T-helper 1 cell (primary cell): ENCODE measurements at places on chromosomes 2 and 18.
A peak's percentile ranks its signal among the peaks of the same experiment; 100 is the strongest.

DNA sequence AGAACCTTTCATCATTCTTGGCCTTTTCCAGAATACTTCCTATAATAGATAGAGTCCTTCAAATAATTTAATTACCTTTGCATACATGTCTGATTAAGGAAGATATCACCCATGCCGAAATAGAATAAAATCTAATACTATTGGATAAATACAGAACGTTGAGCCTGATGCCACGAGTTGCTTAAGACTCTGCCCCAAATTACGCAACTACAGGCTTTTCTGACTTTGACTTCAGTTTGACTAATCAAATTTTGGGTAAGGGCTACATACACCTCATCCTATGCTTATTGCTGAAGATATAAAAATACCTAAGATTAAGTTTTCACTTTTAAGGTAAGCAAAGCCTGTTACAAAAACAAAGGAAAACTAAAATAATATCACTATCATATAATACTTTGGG lies 1065.1 kb upstream of the NRXN1 start:
- no peak for DNase-seq

DNA sequence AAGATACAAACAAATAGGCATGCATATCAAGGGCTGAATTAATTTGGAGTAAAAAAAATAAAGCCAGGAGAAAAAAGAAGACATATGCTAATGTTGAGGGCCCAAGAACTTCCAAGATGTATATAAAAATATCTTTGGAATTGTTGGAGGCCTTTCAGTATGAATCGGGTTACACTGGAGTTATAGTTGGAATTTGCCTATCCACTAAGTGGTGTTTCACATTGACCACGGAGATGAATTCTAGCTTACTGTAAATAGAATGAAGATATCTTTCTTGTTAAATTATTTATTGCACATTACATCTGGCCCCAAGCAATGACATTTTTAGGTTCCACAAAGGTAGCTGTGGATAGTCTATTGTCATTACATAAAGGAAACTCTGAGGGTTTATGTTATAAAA lies 38.5 kb upstream of the TRIB2 start:
- DNase-seq, result no peak

DNA sequence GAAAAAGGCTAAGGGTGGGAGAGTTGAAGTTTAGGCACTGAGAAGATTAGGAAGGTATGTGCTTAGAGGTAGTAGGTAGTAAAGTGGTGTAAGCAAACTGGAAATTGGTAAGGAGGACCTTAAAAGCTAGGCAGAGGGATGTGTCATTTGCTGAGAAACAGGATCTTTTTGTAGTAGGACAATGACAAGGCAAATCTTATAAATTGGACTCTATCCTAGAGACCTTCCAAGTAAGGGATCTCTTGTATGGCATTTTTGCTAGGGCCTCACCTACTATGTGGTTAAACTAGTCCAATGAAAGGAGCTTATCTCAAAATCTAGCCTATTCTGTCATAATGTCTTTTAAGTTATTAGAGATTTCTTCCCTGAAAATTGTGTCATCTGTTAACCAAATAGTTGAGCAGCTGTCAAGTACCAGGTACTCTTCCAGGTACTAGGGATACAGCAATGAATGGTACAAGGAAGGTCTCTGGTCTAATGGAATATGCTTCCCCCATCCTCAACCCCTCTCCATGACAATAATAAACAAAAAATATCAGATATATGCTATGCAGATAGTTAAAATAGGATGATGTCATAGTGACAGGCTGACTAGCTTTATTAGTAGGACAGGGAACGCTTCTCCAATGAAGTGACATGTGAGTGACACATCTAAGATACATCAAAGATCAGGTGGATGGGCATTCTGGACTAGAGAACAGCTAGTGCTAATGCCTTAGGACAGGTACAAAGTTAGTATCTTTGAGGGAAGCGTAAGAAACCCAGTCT lies 17.7 kb downstream of the RIOK3 start:
- no peak for DNase-seq

- DNase-seq, result no peak
These were observed 46.3 kb upstream of the SLC39A10 start for GRCh38 chr2:195610717-195611116.

- no peak for DNase-seq
These were observed 10.5 kb downstream of the ITGB1BP1 start for GRCh38 chr2:9412781-9413180.

- DNase-seq, result no peak
These were observed 4.6 kb upstream of the TCF4 start for GRCh38 chr18:55592572-55592971.

- DNase-seq, result no peak
These were observed 221.3 kb downstream of the BCL2 start for GRCh38 chr18:63098018-63098981.

GRCh38 chr2:194822097-194822496 lies 834.9 kb upstream of the SLC39A10 start:
- no peak for DNase-seq

- no peak for DNase-seq
These were observed 338.0 kb downstream of the NYAP2 start for GRCh38 chr2:225737556-225737955.

DNA sequence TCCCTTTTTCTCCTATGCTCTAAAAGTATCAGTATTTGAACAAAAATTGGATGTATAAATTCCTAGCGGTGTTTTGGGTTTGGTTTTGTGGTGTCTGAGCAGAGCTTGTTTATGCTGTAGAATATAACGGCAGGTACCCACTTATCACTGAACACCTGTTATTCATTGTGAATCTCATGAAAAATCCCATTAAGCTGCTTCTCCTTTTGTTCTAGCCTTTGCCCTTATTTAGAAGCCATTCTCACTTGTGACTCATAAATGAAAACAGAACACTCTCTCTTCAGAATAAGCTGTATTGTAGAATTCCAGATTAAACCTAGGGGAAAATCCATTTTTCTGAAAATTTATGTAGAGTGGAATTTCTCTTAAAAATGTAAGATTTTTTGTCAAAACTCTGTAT lies 104.0 kb downstream of the PRPF40A start:
- DNase-seq, result no peak

DNA sequence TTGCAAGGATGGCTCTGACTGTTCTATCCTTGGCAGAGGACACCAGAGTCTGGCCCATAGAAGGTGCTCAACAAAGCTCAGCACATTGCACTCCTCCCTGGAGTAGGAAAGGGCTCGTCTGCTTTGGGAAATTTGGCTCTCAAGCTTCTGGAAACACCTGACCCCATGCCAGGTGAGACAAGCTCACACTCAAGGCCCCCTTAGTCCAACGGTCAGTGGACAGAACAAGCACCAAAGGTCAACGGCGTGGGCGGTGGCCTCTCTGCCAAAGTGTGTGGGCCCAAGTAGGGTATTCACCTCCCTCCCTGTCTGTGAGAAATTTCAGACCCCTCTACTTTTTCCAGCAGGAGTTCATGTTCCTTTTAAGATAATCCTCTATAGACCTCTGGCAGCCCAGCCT lies 2.0 kb upstream of the STEAP3 start:
- no peak for DNase-seq

GRCh38 chr2:38829971-38830370 lies 45.8 kb downstream of the DHX57 start:
- DNase-seq, result no peak

DNA sequence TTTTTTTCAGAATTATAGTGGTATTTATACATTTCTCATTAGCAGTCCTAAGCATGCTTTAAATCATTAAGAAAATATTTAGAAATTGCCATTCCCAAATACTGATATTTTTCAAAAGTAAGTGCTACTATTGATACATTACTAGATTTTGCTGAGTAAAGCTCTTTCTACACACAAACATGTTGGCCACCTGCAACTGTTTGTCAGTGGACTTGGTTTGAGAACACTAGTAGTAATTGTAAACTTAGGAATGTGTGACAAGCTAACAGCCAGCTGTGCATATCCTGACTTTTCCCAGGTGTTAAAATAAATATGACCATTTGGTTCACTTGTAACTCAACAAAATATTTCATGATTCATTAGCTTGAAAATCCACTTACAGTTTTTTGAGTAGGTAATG lies 103.1 kb downstream of the MSTN start:
- no peak for DNase-seq

- peak; percentile 37 for DNase-seq
These were observed 39.0 kb upstream of the MAL start for GRCh38 chr2:94986392-94986963.

- no peak for DNase-seq
These were observed 3.9 kb upstream of the PRELID3A start for GRCh38 chr18:12403601-12404506.

GRCh38 chr2:230678451-230678850 lies 34.2 kb upstream of the CAB39 start:
- no peak for DNase-seq

GRCh38 chr2:218404351-218405085 lies 4.8 kb downstream of the CTDSP1 start:
- DNase-seq, result no peak

DNA sequence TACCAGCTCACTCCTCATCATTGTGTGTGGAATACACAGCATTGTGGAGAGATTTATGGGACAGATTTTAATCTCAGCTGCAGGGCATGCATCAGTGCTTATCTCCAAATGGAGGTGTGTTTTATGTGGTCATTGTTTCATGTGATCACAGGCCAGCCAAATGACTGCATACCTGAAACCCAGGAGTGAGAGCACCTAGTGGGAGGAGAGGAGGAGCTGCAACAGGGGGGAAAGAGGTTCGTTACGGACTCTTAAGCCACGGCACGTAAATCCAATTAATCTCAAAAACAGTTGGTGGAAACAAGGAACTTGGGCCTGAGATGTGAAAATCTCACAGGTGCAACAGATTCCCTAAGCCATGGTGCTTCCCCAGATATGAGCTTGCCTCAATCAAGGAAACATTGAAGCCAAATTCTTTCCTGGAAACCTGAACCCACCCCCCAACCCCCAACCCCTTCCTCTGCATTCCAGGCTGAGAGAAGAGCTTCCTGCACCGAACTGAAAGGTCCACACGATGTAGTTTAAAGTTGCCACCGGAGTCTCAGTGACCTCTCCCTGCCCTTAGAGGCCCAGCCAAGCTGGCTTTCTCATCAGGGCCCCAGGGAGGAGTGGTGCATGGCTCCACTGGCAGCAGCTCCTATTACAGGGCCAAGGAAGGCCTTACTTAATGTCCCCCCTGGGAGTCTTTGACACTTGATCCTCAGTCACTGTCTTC lies 167.4 kb downstream of the C1D start:
- DNase-seq, result no peak

GRCh38 chr2:171968509-171968908 lies 31.2 kb upstream of the METAP1D start:
- DNase-seq, result no peak

DNA sequence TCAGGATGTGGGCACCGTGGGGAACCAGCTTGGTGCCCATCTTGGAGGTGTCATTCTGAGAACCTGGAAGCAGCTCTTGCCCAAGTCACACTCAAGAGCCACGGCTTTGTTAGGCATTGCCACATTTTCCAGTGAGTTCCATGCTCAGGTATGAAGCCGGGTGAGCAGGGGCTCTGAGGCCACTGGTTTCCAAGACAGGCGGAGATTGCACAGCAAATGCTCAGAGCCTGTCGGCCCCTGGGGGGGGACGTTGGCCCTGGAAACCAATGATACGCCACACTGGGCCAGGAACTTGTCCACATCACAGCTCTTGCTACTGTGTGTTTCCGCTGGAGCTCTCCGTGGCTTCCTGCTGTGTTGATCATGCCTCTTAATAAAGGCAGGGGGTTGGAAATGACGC lies 52.5 kb upstream of the SALL3 start:
- no peak for DNase-seq

- no peak for DNase-seq
These were observed 27.9 kb downstream of the ITGA4 start for GRCh38 chr2:181484851-181485637.

DNA sequence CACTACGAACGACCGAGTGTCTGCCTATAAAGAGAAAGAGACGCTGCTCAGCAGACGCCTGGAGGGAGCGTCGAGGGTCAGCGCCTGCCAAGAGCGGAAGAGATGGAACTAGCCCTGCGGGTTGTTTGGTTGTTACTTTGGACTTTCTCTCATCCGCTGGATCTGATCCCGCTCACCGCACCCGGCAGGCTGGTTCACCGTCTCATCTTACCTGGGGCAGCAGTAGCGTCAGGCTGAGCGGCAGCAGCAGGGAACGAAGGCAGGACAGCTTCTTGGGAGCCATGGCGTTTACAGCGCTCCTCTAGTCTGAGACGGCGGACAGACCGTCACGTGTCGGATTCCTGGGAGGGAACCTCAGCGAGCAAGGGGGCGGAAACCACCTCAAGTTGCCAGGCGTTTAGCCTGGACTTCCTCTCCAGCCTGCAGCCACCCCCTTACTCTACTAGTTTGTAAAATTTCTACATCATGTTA lies 1.9 kb downstream of the GLB1L start:
- no peak for DNase-seq

DNA sequence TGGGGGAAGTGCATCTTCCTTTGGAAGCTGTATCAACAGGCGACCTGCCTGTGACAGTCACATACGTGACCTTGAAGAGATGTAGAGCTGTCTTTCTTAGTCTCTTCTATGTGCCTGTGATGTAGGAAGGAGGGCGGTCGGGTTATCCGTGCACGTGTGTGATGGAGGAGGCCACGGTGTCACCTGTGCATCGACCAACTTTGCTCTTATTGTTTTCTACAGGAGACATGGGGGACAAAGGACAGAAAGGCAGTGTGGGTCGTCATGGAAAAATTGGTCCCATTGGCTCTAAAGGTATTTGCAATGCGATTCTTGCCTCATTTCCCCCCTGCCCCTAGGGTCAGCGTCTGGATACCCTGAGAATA lies 20.7 kb upstream of the ALLC start:
- DNase-seq, result no peak
